ENCODE measurements at places on chromosomes 16 and 17. TPM values are rescaled to one million over a fixed set of nuclear protein-coding genes. Genes with fewer than 3 reads are reported as not detected.

DNA sequence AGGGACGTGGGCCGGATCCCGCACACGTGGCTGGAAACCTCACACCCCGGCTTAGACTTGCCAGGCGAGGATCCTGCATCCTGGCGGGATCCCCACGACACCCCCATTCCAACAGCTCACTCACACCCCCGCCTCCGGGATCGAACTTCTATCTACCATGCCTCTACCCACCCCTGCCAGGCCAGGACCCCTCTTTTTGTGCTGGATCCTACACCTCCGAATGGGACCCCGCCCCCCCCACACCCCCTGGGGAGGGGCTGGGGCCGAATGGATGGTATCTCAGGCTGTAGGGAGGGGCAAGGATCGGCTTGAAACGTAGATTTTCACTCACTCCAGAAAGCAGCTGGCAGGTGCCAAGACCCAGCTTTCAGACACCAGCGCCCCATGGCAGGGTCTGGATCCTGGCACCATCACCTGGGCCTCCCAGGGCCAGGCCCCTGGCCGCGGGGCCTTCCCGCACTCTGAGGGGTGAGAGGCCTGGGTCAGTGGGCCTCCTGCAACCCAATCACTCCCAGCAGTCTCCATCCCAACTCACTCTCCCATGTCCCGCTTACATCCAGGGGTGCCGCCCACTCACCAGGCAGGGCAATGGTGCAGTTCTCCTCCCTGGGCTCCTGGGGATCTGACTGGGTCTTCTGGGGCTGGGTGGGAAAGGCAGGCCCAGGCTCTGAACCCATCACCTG is 6.7 kb downstream of the PRSS36 start:
- no peak for DNase-seq

- DNase-seq: no peak
These were observed 121.0 kb downstream of the PARN start for GRCh38 chr16:14509055-14509454.

DNA sequence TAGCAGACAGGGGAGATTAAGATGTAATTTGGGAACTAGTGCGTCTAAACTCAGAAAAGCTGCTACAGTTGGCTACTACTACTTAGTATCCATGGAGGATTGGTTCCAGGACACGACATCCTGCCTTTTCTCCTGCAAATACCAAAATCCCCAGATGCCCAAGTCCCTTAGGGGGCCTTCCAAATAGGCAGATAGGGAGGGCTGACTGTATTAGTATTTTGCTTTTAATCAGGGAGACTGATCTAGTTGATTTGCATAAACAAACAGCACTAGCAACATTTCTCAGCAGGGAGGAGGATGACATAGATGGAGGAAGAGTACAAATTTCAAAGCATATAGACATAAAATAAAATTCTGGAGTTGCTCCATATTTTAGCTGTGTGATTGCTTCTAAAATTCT is 621.6 kb upstream of the GOT2 start:
- no peak for DNase-seq

DNA sequence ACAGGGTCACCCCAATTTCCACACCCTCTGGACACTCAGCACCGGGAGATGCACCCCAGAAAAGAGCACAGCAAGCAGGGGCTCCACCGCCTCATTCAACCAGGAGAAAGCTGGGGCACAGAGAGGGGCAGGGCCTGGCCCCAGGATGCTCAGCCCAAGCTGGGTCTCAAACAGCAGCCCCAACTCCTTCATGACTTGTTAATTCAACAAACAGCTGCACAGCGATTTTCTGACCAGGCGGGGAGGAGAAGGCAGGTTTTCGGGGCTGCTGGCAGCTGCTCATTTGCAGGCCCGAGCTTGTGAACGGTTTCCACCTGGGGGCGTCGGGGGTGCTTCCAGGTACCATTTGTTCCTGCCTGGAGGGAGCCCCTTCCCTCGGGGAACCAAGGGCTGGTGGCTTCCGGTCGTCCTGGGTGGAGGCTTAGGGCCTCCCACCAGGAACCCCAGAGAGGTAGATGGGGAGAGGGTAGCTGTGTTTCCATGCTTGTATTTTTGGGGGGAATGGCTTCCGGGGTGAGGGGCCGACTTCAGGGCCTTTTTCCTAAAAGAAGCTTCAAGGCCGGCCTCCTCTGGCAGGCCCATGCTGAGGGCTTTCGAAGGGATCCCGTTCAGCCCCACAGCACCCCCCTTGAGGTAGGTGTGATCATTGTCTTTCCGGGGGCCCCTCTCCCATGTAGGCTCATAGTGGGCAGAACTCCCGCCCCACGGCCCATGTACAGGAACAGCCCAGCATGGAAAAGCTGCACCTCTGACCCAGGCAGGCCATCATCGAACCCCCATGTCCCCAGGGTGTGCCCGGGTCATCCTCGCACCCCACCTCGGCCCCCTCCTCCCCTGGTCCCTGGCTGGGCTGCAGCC is 191.6 kb upstream of the GSE1 start:
- DNase-seq: no peak

DNA sequence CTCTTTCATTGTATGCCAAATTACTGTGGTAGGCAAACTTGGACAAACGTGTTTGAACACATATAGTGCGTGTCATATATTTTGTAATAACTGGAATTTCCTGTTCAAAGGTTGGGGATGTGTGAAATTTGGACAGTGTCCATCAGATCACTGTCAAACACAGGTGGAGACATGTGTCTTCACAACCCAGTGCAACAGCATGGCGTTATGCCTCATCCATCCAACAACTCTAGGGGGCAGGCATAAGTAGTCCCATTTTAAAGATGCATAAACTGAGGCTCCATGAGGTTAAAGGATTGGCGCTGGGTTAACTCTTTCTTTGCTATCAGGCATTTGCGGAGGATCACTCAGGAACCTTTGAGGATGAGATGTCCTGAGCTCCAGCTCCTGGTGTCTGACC is 103.7 kb downstream of the RBFOX1 start:
- DNase-seq: no peak

GRCh38 chr17:63792055-63792729 is 18.2 kb downstream of the DDX42 start:
- DNase-seq: no peak

GRCh38 chr17:50916026-50916707 is 50.0 kb upstream of the TOB1 start:
- no peak for DNase-seq

- no peak for DNase-seq
These were observed 9.6 kb upstream of the ZFHX3 start for GRCh38 chr16:73057291-73058210.

Gene TPSG1
- 0.52 TPM for polyA plus RNA-seq

- no peak for DNase-seq
These were observed 2.5 kb downstream of the RSL1D1 start for GRCh38 chr16:11848842-11849241.

DNA sequence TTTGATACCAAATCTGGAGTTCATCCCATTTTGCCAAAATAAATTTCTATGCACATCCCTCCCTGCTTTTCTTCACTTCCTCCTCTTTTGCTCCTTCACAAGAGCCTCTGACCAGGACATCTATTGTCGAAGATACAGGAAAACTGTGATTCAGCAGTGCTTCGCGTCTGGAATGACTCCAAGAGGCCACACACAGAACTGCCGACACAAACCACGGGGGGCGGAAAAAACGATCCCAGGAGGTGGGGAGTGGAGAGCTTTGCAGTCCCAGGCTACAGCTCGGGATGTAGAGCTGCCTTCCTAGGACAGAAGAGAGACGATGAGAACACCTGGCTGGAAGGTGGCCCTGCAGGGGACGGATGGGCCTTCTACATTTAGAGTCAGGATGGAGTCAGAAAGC is 102.8 kb downstream of the XYLT1 start:
- no peak for DNase-seq

- no peak for DNase-seq
These were observed 2.5 kb downstream of the HOXB1 start for GRCh38 chr17:48528153-48528935.

GRCh38 chr16:9123401-9123800 is 32.0 kb downstream of the HAPSTR1 start:
- no peak for DNase-seq

DNA sequence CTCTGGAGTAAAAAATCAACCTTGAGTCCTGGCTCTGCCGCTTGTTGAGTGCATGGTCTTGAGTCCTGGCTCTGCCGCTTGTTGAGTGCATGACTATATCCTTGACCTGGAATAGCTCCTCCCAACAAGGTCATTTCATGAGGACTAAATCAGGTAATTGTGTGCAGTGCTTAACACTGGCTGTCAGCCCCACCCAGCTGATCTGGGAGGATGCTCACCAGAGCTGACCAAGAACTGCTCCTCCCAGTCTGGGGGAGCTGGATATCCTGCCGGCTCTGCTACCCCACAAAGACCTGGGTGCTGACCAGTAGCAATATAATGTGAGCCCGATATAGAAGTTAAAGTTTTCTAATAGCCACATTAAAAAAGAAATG is 20.7 kb upstream of the LGALS9 start:
- no peak for DNase-seq

DNA sequence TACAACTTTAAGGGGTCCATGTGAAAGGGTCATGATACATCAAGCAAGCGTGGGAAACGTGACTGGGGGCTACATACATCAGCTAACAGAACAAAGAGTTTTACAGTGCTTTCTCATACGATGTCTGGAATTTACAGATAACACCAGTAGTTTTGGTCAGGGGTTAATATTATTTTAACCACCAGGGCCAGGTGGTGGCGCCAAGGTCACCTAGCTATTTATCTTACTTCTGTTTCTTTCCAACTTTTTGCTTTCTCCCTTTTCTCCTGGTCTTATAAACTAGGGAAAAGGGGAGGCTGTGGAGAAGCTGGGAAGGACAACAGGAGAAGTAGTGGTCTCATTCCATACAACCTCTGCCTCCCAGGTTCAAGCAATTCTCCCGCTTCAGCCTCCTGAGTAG is 37.9 kb downstream of the CLEC3A start:
- no peak for DNase-seq
